ENCODE measurements at places on chromosomes 3 and 15. TPM values are rescaled to one million over a fixed set of nuclear protein-coding genes. Genes with fewer than 3 reads are reported as not detected.

DNA sequence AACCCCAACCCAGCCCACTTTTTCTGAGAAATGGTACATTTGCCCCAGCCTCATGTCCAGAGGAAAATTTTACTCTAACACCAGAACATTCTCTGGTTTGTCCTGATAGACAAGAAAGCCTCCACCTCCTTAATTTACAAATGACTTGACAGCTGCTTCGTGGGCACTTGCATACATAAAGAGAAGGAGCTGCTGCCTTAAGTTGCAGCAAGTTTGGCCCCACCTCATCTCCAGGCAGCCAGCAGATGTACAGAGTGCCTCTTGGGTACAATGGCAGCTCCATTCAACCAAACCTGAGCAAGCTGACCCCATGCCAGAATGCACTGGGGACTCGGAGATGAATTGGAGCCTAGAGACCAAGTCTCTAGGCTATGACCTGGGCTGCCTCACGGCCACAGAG, 6.2 kb upstream of the H1-8 start:
- H3K4me3 ChIP-seq, result no peak overlapping the region
- no peak for DNase-seq
- H3K27me3 ChIP-seq, result no peaks in the 10 kb centered on the region
- H3K36me3 ChIP-seq, result no peaks in the 10 kb centered on the region
- H3K4me1 ChIP-seq, result no peaks in the 10 kb centered on the region

DNA sequence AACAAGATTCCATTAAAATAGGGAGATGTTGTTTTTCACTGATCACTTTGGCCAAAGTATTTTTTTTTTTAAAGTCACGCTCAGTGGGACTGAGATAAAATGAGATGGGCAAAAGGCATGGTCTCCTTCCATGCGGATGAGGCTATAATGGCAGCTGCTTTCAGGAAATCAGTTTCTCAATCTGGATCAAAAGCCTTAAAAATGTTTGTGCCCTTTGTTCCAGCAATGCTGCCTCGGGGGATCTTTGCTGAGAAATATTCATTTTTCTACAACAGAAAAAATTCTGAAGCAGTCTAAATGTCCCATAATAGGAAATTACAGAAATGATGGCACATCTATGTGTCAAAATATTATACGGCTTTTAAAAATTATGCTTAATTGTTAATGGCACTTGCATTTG, 97.2 kb downstream of the SMAD6 start:
- no peaks in the 10 kb centered on the region for H3K27me3 ChIP-seq
- no peak for DNase-seq
- no peaks in the 10 kb centered on the region for H3K36me3 ChIP-seq
- H3K27ac ChIP-seq, result no peak overlapping the region

DNA sequence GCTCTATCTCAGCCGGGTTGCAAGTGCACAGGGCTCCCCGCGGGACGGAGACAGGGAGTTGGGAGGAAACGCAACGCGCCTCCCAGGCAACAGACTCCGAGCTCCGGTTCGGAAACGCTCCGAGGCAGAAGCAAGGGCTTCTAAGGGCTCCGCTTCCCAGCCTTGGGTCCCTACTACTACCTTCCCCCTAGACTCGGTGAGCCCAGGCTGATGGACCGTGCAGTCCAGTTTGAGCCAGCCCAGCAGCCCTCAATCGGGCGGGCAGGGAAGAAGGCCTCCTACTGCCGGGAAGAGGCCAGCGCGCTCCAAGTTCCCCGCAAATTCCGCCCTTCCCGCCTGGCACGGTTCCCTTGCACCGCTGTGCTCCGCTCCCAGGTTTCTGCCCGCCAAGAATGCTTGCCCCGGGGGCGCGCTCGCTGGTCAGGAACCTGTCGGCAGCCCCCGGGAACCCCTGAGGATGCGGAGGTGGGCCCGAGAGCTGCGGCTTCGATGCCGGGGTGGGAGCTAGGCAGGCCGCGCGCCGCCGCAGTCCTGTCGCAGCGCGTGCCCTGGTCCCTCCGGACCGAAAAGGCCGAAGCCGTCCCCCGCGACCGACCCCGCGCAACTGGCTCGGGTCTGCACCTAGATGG, 728 bp downstream of the TRANK1 start:
- H3K27ac ChIP-seq, result peak overlapping the region; percentile 71
- peaks cover 15% of the 10 kb centered on the region for H3K4me1 ChIP-seq
- H3K36me3 ChIP-seq, result no peaks in the 10 kb centered on the region
- peak overlapping the region; percentile 78 for H3K4me3 ChIP-seq
- peak; percentile 26 for DNase-seq

DNA sequence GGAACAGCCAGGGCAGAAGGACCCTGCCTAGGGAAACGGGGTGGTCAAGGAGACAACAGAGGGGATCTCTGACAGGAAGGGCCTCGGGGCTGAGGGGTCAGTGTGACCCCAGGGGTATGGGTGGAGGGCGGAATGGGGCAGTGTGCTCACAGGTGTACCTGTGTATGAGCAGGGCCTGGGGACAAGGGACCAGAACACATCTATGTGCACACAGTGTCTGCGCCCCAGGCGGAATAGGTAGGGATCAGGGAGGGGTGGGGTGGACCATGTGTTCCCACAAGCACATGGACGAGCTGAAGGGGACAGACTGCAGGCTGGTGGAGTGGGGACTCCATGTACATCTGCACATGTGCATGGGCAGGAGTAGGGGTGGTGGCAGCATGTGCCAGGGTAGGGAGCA, 5.0 kb upstream of the TLR9 start:
- peaks cover under 1% of the 10 kb centered on the region for H3K4me1 ChIP-seq
- no peak overlapping the region for H3K4me3 ChIP-seq
- H3K27me3 ChIP-seq, result no peaks in the 10 kb centered on the region
- peaks cover 40% of the 10 kb centered on the region for H3K36me3 ChIP-seq
- DNase-seq, result no peak

DNA sequence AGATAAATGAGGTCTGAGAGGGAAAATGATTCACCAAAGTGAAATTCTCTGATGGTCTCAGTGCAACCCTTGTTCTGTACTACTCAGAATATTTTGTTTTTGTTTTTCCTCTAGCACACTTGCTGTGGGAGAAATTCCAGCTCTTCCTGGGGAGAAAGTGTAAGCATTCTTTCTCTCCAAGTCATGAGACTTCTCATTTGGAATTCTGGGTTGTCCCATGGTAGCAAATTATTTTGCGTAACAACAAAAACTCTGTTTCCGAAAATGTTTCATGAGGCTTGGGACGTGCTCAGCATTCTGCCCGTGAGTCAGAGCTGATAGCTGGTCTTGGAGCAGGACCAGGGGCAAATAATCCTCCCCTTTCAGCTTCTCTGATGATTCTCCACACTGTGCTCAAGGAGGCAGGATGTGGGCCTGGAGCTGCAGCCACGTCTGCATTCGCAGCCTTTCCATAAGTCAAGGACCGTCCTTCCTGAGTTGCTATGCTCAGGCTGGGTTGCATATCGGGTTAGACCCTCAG, 70.3 kb downstream of the SENP2 start:
- H3K27ac ChIP-seq, result peak overlapping the region; percentile 79
- H3K4me3 ChIP-seq, result no peak overlapping the region
- no peaks in the 10 kb centered on the region for H3K36me3 ChIP-seq
- H3K27me3 ChIP-seq, result no peaks in the 10 kb centered on the region
- peaks cover 23% of the 10 kb centered on the region for H3K4me1 ChIP-seq

- no peaks in the 10 kb centered on the region for H3K36me3 ChIP-seq
- H3K27ac ChIP-seq, result no peak overlapping the region
- no peak overlapping the region for H3K4me3 ChIP-seq
- peaks cover 28% of the 10 kb centered on the region for H3K4me1 ChIP-seq
- no peak for DNase-seq
These were observed 652.3 kb upstream of the KCNMB2 start for GRCh38 chr3:177883957-177884356.

DNA sequence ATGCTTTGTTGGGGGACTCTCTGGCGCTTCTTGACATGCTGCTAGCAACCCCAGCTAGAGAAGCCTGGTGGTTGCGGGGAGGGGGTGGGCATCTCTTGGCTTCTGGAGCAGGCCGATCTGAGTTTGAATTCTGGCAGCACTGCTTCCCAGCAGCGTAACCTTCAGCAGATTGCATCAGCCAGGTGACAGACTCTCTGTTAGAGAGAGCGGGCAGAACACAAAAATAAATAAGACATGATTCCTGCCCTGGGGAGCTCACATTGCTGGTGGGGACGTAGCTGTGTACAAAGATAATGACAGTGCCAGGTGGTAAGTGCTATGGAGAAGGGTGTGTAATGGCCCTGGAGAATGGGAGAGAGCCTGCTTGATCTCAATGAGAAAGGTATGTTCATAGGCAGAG, 87.4 kb downstream of the THSD4 start:
- H3K27me3 ChIP-seq, result no peaks in the 10 kb centered on the region
- no peak overlapping the region for H3K27ac ChIP-seq
- peaks cover 41% of the 10 kb centered on the region for H3K4me1 ChIP-seq
- no peaks in the 10 kb centered on the region for H3K36me3 ChIP-seq
- no peak for DNase-seq

DNA sequence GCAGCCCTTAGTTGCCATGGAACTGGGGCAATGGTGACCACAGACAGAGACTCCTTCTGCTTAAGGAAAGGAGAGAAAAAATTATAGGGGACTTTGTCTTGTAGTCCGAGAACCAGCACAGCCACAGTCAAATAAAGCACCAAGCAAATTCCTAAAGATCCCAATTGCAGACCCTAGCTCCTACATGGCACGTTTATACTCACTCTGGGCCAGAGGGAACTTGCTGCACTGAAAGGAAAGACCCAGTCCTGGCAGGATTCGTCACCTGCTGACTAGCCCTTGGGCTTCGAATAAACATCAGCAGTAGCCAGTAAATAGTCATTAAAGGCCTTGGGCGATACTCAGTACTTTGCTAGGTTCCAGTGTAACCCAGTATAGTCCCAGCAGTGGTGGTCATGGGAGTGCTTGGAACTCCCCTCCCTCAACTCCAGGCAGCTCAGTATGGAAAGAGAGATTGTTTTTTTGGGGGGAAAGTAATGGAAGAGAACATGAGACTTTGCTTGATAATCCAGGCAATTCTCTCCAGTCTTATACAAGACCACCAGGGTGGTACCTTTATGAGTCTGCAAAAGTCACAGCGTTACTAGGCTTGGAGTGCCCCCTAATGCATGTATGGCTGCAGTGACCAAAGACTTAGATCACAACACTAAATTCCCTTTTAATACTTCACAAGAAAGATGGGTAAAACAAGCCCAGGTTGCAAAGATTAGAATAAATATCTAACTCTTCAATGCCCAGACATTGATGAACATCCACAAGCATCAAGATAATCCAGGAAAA, 66.4 kb upstream of the AGTR1 start:
- H3K27me3 ChIP-seq, result no peaks in the 10 kb centered on the region
- H3K4me1 ChIP-seq, result no peaks in the 10 kb centered on the region
- H3K4me3 ChIP-seq, result no peak overlapping the region
- H3K36me3 ChIP-seq, result no peaks in the 10 kb centered on the region
- no peak overlapping the region for H3K27ac ChIP-seq

- no peaks in the 10 kb centered on the region for H3K36me3 ChIP-seq
- H3K27me3 ChIP-seq, result no peaks in the 10 kb centered on the region
- no peak overlapping the region for H3K27ac ChIP-seq
- H3K4me3 ChIP-seq, result no peak overlapping the region
These were observed 316.6 kb downstream of the EDEM1 start for GRCh38 chr3:5504135-5504534.

DNA sequence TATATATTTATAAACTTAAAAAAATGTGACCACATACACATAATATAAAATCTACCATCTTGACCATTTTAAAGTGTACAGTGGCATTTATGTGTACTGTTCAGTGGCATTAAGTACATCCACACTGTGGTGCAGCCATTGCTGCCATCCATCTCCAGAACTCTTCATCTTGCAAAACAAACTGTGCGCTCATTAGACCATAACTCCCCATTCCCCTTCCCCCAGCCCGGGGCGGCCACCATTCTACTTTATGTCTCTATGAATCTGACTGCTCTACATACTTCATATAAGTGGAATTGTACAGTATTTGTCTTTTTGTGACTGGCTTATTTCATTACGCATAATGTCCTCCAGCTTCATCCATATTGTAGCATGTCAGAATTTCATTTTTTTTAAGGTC, 47.8 kb downstream of the CTXND1 start:
- no peak overlapping the region for H3K4me3 ChIP-seq
- DNase-seq, result no peak
- no peak overlapping the region for H3K27ac ChIP-seq
- no peaks in the 10 kb centered on the region for H3K4me1 ChIP-seq
- H3K36me3 ChIP-seq, result no peaks in the 10 kb centered on the region

DNA sequence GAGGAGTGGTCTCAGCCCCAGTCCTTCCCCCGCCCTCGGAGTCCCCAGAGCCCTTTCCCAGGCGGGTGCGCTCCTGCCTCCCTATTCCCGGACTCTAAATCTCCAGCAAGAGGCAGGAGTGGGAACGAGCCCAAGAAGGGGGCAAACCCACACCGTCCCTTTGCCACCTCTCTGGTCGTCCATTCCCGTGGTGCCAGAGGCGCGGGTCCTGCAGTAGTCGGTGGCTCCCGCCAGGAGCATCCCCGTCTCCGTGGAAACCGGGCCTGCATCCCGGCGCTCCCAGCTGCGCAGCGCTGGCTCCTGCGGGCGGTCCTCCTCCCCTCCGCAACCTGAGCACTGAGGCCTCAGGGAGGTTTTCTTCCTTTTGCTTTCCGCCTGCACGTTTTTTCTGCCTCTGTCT, 44.8 kb downstream of the LHFPL4 start:
- H3K36me3 ChIP-seq, result no peaks in the 10 kb centered on the region
- H3K4me3 ChIP-seq, result no peak overlapping the region
- H3K27me3 ChIP-seq, result no peaks in the 10 kb centered on the region
- H3K27ac ChIP-seq, result no peak overlapping the region

GRCh38 chr15:70264014-70264582, 166.4 kb upstream of the TLE3 start:
- no peaks in the 10 kb centered on the region for H3K27me3 ChIP-seq
- no peak overlapping the region for H3K4me3 ChIP-seq
- H3K4me1 ChIP-seq, result peaks cover 14% of the 10 kb centered on the region
- DNase-seq, result no peak
- no peak overlapping the region for H3K27ac ChIP-seq
- no peaks in the 10 kb centered on the region for H3K36me3 ChIP-seq

- H3K27me3 ChIP-seq, result no peaks in the 10 kb centered on the region
- no peaks in the 10 kb centered on the region for H3K4me1 ChIP-seq
- no peak for DNase-seq
- no peak overlapping the region for H3K27ac ChIP-seq
- no peak overlapping the region for H3K4me3 ChIP-seq
These were observed 15.2 kb downstream of the CCK start for GRCh38 chr3:42250761-42251160.

- peak overlapping the region; percentile 3 for H3K4me3 ChIP-seq
- H3K36me3 ChIP-seq, result no peaks in the 10 kb centered on the region
- H3K4me1 ChIP-seq, result peaks cover 49% of the 10 kb centered on the region
These were observed 2.2 kb downstream of the BMF start for GRCh38 chr15:40106203-40107161.

DNA sequence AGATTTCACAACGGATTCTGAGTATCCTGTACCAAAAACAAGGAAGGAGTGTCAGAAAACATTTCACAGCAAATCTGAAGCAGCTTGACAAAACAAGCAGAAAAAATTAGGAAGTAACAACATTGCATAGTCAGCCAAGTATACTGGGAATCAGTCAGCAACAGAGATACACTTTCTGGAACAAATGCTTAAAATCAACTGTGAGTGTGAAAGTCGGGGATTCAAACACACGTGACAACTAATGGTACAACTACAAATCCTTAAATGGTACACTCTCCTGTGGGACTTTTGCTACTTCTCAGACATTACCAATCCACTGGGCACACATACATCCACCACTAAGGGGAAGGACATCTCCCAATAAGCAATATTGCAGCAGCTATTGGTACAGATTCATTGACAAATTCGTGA, 296.6 kb upstream of the MME start:
- no peak overlapping the region for H3K4me3 ChIP-seq
- H3K36me3 ChIP-seq, result no peaks in the 10 kb centered on the region
- no peak overlapping the region for H3K27ac ChIP-seq

The RAMAC gene
- total RNA-seq, result 15.1 TPM

The NTRK3 gene
- total RNA-seq, result 87.3 TPM

The CHRD gene
- 21.7 TPM for total RNA-seq

The CCR4 gene
- total RNA-seq, result 0.56 TPM

The TYRO3 gene
- 8.8 TPM for total RNA-seq

The VGLL3 gene
- total RNA-seq, result 80.0 TPM

The ACAP2 gene
- 32.2 TPM for total RNA-seq

The LRTM1 gene
- not detected for total RNA-seq

Data from thoracic aorta (tissue), 2 donors.